Inflammatory macrophage treated with lipopolysaccharide for 4 hours (primary cell): ENCODE measurements at places on chromosomes 4 and X.
A peak's percentile ranks its signal among the peaks of the same experiment; 100 is the strongest.

- no peak for DNase-seq
Measured at GRCh38 chrX:153449368-153450113, 3.7 kb upstream of the TREX2 start.

- peak; percentile 77 for DNase-seq
Measured at GRCh38 chr4:184384056-184384809, 90.1 kb downstream of the IRF2 start.

DNA sequence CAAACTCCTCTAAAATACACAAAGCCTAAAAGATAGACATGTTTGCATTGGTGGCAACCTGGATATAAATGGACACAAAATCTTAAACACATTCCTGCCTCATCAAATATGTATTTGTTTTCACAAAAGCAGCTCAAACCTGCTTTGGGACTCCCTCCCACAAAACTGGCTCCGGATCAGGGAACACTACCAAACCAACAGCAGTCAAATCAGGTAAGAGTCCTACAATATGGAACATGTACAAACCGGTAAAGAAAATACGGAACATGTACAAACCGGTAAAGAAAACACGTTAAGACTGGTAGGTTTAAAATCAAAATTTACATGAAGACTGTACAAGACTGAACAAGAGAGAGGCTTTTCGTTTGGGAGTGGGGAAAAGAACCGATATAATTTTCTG is 4.3 kb downstream of the AMTN start:
- DNase-seq, result no peak

DNA sequence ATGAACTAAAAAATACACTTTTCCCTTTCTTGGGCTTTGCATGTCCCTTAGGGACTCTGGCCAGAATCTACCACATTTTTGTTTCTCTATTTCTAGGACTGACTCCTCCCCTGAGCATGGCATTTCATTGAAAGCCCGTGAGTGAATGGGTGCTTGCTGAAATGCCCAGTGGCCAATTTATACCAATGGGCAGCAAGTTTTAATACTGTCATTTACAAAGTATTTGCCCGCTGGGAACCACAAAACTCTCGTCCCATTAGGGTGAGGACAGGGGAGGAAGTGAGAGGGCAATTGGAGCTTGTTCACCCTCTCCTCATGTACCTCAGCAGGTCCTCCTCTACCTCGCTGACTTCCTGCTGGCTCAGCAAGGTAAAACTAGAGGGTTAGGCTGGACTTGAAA is 1.1 kb downstream of the SRPX2 start:
- DNase-seq, result no peak

DNA sequence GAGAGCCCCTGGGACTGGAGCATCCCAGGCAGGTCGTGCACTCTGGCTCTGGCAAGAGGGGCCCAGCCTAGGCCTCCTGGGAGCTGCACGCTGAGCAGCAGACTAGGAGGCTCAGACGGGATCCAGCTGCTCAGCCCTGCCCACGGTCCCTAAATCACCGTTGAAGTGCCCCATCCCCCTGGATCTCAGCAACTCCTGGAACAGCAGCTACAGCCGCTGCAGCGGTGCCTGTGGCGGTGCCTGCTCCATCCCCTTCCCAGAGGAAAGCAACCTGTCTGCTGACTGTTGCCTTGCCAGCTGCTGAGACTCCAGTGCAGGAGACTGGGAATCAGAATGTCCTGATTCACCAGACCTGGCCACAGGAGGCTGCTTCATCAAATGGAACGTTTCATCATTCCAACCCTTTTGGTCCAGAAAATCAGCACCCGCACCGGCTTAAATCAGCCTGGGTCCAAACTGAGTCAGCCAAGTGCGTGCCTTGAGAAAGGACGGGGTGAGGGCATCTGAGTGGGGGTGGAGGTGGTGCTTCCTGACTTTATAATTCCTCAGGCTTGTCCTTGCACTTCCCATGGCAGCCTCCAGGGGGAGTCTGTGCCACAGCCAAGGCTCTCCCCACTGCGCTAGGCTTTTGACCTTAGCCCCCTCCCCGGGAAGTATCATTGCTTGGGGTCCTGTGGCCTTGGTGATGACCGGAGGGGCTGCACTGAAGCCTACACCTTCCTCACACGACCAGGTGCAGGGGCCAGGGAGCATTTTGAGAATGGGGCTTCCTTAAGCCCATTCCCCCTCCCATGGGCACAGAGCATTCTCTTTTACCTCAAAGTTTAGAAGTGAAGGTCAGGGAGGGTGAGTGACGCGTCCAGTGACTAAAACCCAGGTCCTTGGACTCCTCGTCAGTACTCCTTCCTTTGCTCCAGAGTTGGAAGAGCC is 6.5 kb downstream of the ZNF185 start:
- peak; percentile 42 for DNase-seq

GRCh38 chr4:17701882-17702281 is 79.5 kb downstream of the FAM184B start:
- no peak for DNase-seq

GRCh38 chr4:82480771-82481505 is 50.5 kb downstream of the ENOPH1 start:
- DNase-seq, result no peak

GRCh38 chr4:164408831-164409230 is 345.1 kb upstream of the SMIM31 start:
- no peak for DNase-seq

GRCh38 chr4:138680989-138681604 is 334.5 kb upstream of the NOCT start:
- DNase-seq, result peak; percentile 71

- peak; percentile 1 for DNase-seq
Measured at GRCh38 chrX:34546366-34546765, 110.7 kb downstream of the TMEM47 start.

- DNase-seq, result no peak
Measured at GRCh38 chr4:81751531-81752289, 280.0 kb upstream of the RASGEF1B start.

DNA sequence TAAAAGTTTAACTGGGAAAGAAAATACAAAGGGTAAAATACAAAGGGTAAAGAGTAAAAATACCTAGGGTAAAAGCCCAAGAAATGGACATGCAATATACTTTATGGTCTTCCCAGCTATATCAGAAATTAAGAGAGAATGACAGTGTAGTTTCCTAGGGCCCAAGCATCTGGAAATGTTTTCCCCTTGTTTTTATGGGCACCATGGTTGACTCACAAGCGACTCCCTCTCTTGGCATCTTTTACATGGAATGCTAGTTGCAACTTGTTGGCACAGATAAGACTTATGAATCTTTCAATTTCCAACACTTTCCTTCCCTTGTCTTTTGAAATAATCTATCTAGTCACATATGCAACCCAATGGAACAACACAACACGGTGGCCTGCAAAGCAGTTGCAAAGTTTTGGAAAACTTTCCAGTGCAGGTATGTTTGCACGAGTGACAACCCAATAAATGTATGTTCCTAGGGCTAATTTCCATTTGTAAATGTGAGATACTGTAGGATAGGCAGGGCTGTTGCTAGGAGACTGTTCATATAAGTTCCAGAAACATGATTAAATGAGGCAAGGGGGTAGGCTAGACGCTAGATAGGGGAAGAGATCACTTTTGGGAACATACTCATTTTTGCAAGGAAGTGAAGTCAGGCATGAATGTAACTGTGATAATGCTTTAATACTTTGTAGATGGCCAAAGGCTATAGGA is 36.4 kb upstream of the CWH43 start:
- no peak for DNase-seq

DNA sequence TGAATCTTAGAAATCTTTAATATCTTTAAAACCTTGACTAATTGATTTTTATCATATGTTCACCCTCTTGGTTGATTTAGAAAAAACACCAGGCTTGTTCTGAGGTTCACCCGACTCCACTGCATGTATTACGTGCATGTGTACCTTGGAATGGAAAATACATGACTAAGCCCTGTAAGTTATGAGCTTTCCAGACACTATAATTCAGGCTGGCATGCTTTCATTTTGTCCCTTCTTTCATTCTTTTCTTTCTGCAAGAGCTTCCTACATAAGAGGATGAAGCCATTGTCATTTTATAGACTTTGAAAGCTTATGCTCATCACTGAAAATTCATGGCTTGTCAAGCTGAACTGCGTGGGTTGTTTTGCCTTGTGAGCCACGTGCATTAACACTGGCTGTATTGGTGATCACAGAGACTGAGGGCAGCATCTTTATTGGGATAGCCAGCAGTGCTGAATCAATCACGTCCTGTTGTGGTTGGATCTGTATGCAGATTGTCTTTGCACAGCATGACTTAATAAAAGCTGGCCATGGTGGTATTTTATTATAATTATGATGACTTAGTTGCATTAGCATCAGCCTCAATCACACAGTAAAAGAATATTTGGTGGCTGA is 141.9 kb downstream of the SLIT2 start:
- no peak for DNase-seq

- DNase-seq, result peak; percentile 23
Measured at GRCh38 chr4:84875636-84876371, 90.7 kb downstream of the WDFY3 start.

DNA sequence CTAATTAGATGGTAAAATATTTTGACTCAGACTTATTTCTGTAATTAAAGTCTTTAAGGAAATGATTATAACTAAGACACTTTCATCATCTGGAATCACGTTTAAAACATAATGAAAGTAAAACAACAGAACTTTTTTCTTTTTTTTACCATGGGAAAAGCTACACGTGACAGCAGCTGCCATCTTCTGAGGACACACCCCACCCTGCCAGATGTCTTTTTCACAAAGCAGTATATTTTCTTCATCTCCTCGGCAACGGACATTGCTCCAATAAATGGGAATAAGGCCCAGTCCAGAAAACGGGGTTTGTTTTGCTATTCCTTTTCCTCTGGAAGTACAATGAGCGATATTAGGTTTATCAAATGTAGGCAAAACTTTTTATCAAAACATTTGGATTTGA is 17.5 kb downstream of the PRSS12 start:
- no peak for DNase-seq

- DNase-seq, result no peak
Measured at GRCh38 chr4:138616775-138617174, 374.6 kb upstream of the SLC7A11 start.

DNA sequence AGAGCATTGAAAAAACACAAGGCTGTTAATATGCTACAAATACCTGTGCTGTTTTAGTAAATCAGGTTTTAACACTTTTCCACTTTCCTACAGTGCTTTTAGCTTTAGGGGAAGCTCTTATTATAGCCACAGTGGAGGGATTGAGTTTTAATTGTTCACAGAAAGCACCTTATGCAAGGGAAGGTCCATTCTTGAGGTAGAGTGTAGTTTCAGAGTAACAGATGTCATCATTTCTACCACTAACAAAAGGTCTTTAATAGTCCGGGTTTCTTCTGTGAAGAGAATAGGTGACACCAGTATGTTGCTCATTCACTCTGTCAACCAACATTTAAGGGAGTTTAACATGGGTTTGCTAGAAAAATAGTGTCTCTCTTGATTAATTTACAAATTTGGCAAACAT is 104.4 kb downstream of the STIM2 start:
- DNase-seq, result no peak

- DNase-seq, result no peak
Measured at GRCh38 chrX:25143596-25143995, 127.8 kb upstream of the ARX start.

DNA sequence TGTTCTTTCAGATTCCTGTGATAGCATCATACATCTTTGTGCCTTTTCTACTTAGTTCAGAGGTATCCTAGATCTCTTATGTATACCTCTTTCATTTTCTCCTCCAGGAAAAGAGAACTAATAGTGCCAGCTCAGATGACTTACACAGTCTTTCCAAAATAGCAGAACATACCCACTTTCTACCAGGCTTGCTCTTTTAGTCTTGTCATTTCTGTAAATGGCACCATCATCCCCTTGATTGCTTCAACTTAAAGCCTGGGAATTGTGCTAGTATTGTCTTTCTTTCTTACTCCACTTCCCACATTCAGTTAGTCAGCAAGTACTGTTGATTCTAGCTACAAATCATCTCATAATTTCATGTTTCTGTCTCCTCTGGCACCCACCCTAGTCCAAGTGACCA is 5.1 kb downstream of the APEX2 start:
- DNase-seq, result peak; percentile 69
